ENCODE measurements at places on chromosomes 6 and 20.
A peak's percentile ranks its signal among the peaks of the same experiment; 100 is the strongest.

DNA sequence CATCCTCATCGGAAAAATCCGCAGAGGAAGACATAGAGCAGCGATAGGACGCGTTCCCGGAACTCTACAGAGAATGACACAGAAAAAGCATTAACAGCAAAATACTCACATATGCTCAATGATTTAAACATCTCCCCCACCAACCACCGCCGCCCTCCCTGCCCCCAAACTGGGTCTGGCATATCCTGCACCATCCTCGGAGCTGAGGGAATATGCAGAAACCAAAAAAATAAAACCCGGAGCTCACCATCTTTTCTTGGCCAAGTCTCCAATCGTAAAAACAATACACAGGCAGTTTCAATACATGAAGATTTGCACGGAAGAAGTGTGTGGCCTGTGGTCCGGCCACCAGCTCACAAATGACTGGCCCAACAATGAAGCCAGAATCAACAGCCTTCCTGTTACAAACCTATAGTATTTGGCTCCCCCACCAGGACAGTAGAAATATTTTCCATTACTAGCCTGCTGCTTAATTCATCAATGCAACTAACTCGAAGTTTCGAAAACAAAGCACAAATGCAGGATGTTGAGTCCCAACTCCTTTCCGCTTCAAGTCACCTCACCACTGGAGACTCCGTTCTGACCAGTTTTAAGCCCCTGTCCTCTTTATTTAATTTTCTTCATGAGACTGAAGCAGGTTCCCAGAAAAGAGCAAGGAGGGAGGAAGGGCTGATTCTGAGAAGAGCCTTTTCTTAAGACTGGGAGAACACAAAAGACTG is 103.2 kb upstream of the BEND6 start:
- DNase-seq = no peak

DNA sequence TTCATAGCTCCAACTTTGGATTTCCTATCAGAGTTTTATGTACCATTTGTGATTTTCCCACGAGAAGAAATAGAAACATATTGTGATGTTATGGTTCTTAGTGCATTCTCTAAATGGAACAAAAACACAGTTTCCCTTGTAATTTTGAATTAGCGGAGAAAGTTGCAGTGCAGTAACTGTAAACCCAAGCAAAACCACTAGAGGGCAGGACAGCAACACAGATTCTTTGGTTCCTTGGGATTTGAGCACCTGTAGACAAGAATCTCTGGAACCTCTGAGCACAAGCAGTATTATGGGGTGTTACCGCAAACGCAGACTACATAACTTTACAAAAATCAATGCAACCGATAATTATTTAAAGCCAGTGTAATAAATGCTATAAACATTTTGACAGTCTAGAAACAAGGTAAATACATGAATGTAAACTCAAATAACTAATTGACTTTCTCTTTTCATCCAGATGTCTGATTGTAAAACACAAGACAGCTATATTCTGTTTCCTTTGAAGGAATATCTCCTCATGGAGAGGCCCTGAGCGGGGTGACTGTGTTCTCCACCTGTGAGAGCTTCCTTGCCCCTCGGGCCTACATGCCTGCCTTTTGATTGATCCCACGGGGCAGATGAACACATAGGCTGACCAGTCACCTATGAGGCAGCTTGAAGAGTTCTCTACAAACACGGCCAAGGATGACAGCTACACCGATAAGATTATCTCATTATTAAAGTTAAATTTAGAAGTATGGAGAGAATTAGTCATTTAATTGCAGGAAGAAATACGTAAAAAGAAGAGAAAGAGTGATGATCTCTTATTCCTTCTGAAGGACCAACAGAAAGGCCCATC is 67.5 kb upstream of the COL21A1 start:
- DNase-seq = no peak

GRCh38 chr6:31268836-31269235 is 3.1 kb downstream of the HLA-C start:
- DNase-seq = no peak

DNA sequence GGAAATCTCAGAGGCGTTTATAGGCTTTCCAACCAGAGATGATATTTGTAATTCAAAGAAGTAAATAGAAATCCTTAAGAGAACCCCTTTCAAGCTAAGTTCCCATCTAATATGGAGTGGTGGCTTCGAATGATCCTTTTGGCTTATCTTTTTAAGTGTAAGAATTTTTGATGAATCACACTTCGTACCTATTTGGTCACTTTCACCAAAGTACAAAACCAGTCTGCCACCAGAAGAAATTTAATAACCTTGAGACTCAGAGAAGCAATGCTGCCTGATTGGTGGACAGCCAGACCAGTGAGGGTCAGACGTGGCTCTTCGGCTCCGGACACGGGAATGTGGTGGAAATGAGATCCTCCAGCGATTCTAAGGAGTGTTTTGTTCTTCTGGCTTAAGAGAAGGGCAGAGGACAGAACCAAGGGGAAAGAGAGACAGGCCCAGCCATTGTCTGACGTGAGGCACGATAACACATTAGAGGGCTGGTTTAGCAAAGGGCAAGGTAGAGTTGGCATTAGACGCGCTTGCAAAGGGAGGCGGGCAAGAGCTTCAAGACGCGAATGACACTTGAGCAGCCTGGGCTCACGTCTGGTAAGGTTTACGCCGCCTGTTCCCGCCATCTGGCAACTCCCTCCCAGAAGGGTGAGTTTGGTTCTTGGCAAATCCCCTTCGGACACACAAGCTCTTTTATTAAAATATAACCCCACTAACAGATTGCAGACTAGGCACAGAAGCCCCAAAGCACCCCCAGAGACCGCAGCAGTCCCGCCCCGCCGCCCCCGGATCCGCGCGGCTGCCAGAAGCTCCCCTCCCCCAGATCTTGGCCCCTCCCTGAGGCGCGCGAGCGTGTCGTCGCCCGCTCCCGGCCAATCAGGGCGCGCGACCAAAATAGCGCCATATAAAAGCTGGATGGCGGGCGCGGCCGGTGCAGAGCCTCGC is 50.0 kb upstream of the EZR start:
- peak; percentile 95 for DNase-seq
